Stimulated activated CD4-positive, alpha-beta T cell treated with anti-CD3 and anti-CD28 coated beads, Interleukin-12 subunit alpha, Interleukin-12 subunit beta, amount 100 ng/mL, for 48 hours (primary cell): ENCODE measurements at places on chromosomes 13 and 19.

DNA sequence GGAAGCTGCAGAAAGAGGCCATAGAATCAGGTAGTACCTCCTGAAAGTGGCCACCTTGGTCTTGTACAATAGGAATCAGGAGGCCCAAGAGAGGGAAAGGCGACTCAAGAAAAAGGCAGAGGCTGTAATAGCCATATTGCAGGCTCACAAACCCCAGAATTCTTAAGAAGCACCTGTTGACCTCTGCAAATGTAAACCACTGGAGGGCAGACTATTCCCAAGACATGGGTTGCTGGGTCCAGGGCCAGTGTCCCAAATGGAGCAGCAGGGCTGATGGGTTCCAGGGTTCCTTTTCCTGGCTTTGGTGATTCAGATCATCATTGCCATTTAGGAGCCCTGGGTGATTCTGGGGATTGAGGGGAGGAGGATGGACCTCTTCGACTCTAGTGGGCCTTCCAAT is 167.6 kb downstream of the B3GLCT start:
- DNase-seq, result no peak

GRCh38 chr19:56270676-56271075 is 1.9 kb upstream of the EDDM13 start:
- no peak for DNase-seq

GRCh38 chr19:55247621-55248099 is 11.2 kb downstream of the PPP6R1 start:
- DNase-seq, result no peak

- DNase-seq, result no peak
Measured at GRCh38 chr19:3970313-3970807, 539 bp downstream of the DAPK3 start.

GRCh38 chr19:4624301-4624700 is 15.0 kb upstream of the TNFAIP8L1 start:
- no peak for DNase-seq

DNA sequence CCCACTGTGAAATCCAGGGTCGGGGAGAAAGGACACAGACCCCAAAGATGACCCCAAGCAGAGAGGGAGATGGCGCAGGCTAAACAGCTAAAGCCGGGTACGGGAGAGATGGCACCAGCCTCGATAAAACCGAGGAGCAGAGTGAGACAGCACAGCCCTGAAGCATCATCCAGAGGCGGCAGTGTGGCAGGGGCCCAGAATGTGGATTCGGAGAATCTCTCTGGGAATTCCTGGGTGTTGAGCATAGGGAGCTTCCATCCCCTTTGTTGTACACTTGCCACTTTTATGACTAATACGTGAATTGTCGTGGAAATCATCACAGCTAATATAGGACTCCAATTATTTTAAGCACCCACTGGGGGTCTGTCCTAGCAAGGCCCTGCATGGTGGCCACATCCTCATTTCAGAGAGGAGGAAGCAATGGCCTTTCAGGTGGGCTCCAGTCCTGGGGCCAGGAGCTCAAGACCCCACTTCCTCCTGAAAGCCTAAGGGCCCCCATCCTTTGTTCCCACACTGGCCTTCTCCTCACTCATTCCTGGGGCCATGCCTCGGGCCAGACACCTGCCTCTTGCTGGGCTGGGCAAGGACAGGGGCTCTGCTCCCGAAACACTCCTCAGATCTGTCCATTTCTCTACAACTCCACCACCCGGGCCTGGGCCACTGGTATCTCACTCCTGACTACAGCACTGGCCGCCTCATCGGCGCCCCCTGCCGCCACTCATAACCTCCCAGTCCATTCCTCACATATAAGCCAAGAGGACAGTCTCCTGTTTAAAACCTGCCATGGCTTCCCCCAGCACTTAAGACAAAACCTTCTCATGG is 29.3 kb upstream of the ATP1A3 start:
- DNase-seq, result no peak

DNA sequence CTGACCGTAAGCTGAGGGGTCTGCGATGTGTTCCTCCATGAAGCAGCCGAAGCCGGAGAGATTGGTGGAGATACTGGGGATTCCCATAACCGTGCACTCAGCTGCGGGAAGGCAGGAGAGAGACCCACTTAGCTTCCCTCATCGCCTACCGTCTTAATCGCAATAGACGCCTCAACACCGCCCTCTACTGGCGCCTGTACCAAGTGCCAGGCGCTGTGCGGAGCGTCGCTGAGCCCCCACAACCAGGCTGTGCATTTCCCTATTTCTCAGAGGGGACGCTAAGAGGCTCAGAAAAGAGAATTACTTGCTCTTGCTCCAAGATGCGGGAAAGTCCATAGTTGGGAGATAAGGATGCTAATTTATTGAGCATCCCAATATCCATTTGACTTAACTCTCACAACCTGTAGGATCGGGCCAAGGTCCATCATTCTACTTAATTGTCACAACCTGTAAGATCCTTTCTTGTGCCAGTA is 5.8 kb downstream of the FTL start:
- peak; percentile 77 for DNase-seq

DNA sequence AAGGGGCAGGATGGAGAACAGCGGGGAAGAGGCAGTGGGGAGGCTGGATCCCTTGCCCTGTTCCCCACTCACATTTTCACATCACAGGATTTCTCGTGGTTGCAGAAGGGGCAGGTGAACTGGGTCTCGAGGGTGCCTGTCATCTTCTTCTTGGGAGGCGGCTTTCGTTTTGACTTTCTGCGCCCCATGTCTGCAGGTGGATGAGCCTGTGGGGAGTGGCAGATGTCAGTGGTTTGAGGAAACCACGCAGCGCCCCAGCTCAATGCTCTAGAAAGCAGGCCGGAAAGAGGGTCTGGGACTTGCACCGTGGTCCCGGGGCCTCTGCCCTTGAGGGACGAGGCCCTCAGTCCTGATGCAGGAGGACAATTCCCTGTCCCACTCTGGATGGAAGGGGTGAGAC is 4.9 kb downstream of the ELOF1 start:
- DNase-seq, result no peak
